ENCODE measurements at places on chromosomes 4 and X.

DNA sequence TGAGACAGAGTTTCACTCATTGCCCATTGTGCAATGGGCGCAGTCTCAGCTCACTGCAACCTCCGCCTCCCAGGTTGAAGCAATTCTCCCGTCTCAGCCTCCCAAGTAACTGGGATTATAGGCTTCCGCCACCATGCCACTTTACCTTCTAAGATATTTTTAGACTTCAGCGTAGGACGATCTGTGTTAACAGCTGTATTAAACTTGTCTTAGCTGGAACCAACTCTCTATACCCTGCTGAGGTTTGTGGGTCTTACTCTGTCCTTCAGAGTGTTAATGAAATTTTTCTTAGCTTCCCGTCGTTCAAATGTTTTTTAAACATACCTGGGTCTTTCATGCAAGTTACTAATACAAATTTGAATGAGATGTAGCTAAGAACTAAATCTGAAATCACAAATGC, 14.7 kb downstream of the TMEM165 start:
- no peak for DNase-seq

GRCh38 chr4:89056953-89057398, at the start of gene FAM13A:
Gene FAM13A, minus strand, starts transcription at chr4:89057185. Its CDS starts 221 bp downstream, at chr4:89056964.
- peak; percentile 95 for DNase-seq

DNA sequence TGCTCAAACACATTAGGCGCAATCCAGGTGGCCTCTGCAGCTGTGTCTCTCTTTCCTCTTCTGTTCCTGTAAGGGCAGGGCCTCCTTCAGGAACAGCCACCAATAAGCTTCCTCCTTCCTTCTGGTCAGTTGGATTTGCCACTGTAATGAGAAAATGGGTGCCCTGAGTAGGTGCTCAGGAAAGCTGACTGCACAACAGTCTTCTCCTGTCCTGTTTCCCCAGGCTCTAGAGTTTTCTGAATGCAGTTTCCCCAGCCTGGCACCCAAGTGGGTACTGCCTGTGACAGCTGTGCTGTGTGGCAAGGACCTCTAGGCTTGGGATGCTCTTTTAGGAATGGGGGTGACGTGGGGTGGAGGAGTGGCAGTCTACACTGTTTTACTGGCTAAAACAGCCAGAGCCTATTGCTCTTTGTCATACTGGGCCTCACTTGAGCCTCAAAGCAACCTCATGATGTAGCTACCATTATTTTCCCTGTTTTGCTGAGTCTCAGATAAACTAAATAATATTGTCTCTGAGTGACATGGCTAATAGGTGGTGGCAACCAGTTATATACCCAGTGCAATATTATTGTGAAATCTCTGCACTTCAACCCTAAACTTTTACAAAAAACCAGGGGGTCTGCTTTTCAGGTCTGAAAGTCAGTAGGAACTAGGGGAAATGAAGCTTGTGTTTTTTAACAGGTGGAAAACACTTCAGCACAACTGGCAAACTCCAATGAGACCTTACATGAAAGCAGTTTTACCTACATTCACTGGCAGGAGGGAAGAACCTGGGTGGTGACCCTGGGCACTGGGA, 1.2 kb downstream of the CXCL2 start:
- DNase-seq, result no peak

DNA sequence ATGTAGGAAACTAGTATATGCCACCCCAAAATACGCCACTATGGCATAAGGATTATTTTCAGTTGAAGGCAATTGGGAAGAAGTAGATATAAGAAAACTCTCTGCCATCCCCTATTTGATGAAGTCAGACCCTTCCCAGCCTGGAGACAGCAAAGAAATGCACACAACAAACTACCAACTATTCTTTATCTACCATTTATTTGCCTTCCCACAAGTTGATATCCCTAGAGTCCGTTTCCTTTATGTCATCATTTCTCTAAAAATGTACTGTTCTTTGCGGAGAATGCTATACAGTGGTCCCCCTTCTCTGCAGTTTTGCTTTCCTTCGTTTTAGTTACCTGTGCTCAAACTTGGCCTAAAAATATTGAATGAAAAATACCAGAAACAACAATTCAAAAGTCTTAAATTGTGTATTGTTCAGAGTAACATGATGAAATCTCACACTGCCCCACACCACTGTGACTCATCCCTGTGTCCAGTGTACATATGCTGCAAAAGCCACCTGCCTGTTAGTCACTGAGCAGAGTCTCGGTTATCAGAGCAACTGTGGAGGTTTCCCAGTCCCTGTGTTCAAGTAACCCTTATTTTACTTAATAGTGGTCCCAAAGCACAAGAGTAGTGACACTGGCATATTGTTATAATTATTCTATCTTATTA, 152.3 kb downstream of the WDFY3 start:
- peak; percentile 84 for DNase-seq

DNA sequence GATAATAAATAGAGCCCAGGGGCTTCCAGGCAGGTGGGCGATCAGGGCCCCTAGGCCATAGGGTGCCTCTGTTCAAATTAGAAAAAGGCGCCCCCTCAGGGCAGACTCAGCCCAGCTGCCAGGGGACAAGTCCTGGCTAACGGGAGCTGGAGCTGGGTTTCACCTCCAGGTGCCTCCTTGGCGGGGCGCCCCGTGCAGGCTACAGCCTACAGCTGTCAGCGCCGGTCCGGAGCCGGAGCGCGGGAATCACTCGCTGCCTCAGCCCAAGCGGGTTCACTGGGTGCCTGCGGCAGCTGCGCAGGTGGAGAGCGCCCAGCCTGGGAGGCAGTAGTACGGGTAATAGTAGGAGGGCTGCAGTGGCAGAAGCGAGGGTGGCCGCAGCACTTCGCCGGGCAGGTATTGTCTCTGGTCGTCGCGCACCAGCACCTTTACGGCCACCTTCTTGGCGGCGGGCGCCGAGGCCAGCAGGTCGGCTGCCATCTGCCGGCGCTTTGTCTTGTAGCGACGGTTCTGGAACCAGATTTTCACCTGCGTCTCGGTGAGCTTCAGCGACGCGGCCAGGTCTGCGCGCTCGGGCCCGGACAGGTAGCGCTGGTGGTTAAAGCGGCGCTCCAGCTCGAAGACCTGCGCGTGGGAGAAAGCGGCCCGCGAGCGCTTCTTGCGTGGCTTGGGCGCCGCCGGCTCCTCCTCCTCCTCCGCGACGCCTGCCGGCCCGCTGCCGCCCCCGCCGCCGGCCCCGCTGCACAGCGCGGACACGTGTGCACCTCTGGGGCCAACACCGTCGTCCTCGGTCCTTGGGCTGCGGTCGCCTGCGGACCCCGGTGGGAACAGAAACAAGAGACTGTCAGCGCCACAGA, 2.4 kb downstream of the NKX3-2 start:
- DNase-seq, result no peak

GRCh38 chrX:154308108-154308946, 12.7 kb downstream of the TKTL1 start:
- DNase-seq, result peak; percentile 28

DNA sequence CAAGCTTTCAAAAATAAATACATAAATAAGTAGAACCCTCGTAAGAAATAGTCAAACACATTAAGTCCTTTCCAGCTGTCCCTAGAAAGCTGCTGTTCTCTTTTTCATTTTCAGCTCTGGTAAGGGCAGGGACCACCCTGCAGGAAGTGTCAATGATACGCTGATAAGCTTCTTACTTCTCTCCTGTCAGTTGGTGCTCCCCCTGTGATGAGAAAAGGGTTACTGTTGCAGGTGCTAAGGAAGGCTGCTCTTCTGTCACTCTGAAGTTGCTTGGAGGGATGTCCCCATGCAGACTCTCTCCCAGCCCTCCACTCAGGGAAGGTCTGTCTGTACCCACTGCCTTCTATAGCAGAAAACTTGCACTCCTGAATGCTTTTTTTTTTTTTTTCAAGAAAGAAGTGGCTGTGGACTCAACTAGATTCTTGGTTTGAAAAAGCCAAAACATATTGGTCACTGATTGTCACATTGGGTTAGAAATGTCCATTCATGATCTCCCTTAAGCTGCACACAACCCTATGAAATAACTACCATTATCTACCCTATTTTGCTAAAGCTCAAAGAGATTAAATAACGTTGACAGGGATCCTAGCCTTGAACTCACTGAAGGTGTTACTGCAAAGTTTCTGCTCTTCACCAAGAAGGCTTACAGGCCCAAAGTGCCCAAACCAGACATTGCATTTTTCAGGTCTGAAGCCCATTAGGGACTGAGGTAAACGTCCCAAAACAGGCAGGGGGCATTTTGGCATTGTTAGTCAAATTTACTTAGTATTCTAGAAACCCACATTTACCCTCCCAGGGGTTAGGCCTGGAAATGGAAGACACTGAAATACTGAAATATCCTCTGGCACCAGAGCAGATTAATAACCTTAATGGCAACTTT, 1.2 kb downstream of the CXCL3 start:
- DNase-seq, result no peak

- DNase-seq, result peak; percentile 39
Observed at GRCh38 chrX:39903937-39904336, 193.8 kb downstream of the BCOR start.

- no peak for DNase-seq
Observed at GRCh38 chrX:130002541-130002940, 20.1 kb downstream of the BCORL1 start.

DNA sequence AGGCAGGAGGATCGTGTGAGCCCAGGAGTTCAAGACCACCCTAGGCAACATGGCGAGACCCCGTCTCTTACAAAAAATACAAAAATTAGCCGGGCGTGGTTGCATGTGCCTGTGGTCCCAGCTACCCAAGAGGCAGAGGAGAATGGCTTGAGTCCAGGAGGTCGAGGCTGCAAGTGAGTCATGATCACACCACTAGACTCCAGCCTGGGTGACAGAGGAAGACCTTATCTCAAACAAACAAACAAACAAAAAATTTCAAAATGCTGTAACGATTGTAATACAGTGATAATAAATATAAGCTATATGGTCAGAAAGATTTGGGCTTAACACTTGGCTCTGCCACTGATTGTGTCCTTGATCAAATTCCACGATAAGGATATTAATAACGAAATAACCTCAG, 24.2 kb downstream of the SLC25A4 start:
- no peak for DNase-seq

- peak; percentile 60 for DNase-seq
Observed at GRCh38 chr4:152032722-152033131, 271.9 kb upstream of the GATB start.

DNA sequence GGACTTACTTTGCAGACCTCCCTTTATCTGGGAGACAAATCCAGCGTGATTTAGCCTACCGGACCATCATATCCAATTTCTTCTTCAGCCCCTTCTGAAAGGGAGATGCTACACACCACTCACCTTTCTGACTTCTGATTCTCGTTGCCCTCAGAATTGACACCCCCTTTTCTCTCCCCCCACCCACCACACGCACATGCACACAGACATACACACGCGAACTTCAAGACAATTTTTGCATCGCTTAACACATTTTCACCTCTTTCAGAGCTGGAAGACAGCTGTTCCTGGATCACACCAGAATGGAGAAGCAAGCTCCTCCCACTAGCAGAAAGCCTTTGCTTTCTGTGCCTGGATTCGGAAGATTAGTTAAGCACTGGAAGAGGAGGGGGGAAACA, 1.0 kb upstream of the SNCA start:
- DNase-seq, result no peak

DNA sequence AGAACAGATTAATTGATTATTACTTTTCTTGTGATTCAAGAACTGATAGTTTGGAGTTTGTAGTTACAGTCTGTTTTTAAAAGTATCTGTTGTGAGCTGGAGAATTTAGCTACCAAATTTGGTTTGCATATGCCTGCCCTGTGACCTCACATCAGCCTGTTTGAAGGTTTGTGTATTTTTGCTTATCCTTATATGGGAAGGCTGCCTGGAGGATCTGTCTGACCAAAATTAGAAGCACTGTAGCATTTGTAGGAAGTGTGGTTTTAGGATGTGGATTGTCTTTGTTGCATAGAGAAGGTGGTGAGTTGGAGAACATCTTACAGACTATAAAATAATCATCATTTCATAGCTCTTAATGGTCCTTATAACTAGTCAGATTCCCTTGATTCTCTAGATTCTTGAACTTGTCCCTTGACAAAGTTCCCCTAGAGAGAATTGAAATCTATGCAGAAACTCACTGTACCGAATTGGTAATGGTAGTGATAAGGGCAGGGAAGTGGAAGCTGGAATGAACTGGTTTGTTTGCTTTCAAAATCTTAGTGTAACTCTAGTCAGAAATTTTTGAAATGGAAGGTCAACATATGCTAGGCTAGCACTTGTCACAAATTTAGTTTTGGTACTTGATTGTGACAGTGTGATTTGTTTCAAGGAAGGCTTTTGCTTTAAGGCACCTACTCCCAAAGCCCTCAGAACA, 57.3 kb downstream of the SH3BGRL start:
- peak; percentile 72 for DNase-seq

GRCh38 chr4:66489370-66489769, 819.1 kb upstream of the EPHA5 start:
- no peak for DNase-seq

- DNase-seq, result peak; percentile 59
Observed at GRCh38 chrX:148500423-148501385, at the start of gene AFF2. Gene AFF2, plus strand, starts transcription at chrX:148500617. Its CDS starts 481 bp downstream, at chrX:148501098.

GRCh38 chr4:104451573-104451972, 43.1 kb downstream of the CXXC4 start:
- peak; percentile 10 for DNase-seq

DNA sequence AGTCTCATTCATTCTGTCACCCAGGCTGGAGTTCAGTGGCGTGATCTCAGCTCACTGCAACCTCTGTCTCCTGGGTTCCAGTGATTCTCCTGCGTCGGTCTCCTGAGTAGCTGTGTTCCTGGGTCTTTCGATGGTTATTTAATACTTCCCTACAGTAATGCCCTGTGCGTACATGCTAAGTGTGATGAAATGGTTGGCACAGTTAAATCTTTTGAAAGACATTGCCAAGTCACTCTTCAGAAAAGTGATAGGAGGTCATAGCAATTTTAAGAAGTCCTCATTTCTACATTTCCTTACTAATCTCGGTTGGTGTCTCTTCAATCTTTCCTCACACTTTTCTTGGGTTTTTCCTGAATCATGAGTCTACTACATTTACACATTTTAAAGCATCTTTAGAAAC, 14.4 kb downstream of the HTT-AS start:
- no peak for DNase-seq

GRCh38 chr4:113783701-113784100, 22.2 kb upstream of the CAMK2D start:
- no peak for DNase-seq

DNA sequence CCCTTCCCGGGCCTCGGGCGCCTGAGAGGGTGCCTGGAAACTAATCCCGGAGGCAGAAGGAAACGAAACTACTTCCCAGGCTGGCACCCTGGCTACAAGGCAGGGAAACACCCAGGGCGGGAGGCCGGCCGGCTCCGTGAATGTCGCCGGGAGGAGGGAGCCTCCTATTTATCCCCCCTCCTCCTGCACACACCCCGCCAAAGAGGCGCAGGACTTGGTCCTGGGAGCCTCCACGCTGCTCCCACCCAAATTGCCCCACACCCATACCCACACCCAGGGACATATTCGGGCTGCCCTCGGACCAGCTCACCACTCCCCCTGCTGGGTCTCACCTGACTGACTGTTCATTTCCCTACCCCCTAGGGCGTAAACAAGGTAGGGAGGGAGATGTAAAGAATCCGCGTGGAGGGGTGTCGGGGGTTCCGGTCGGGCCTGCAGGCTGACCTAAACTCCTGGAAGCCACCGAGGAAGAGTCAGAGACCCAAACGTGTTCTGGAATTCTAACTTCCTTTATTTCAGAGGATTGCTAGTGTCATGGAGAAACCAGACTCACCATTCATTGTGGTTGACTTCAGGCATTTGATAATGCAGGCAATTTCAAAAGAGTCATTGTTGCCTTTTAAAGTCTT, at the start of gene BTC:
BTC (minus strand) TSS at position 142 of the 629 bp plus-strand sequence. CDS start 198 bp downstream, outside the sequence.
- DNase-seq, result no peak
